Smooth muscle cell of trachea (primary cell): ENCODE measurements at places on chromosomes 13 and 19. TPM values are rescaled to one million over a fixed set of nuclear protein-coding genes. Genes with fewer than 3 reads are reported as not detected.

DBP gene
- total RNA-seq = 11.6 and 14.1 TPM in 2 replicates

FGF22 gene
- 0.15 TPM in 1 of 2 replicates, not detected in the other for total RNA-seq

ACTMAP gene
- total RNA-seq = 1.7 and 2.3 TPM in 2 replicates

RDH13 gene
- 9.3 and 10.1 TPM in 2 replicates for total RNA-seq

FFAR3 gene
- not detected in 2 replicates for total RNA-seq

GPR4 gene
- 0.17 and 0.73 TPM in 2 replicates for total RNA-seq

PRTN3 gene
- not detected in 2 replicates for total RNA-seq

FAAP24 gene
- 2.2 and 3.6 TPM in 2 replicates for total RNA-seq

CGB2 gene
- total RNA-seq = not detected in 2 replicates

ZNF580 gene
- 4.2 and 6.3 TPM in 2 replicates for total RNA-seq

CYP2B6 gene
- total RNA-seq = not detected in 2 replicates

ETV2 gene
- total RNA-seq = 0.17 and 0.44 TPM in 2 replicates

SELENOV gene
- total RNA-seq = 0.33 TPM in 1 of 2 replicates, not detected in the other

PNMA8A gene
- 2.5 and 17.3 TPM in 2 replicates for total RNA-seq

SIGLEC10 gene
- not detected in 2 replicates for total RNA-seq

ABHD17A gene
- 77.8 and 116 TPM in 2 replicates for total RNA-seq

GRK1 gene
- total RNA-seq = 0.15 TPM in 1 of 2 replicates, not detected in the other

MCEMP1 gene
- not detected in 2 replicates for total RNA-seq

ZNF628 gene
- total RNA-seq = 1.6 and 3.3 TPM in 2 replicates

LILRB1 gene
- not detected in 2 replicates for total RNA-seq

GPR183 gene
- total RNA-seq = not detected in 2 replicates

ADGRL1 gene
- total RNA-seq = 2.0 and 5.0 TPM in 2 replicates

PRR19 gene
- total RNA-seq = 0.15 and 1.5 TPM in 2 replicates

CDC42EP5 gene
- total RNA-seq = 28.1 and 51.9 TPM in 2 replicates

CRX gene
- total RNA-seq = not detected in 2 replicates

KMT5C gene
- total RNA-seq = 9.0 and 10.1 TPM in 2 replicates

RFPL4AL1 gene
- total RNA-seq = not detected in 2 replicates

SACS gene
- 132 and 189 TPM in 2 replicates for total RNA-seq

CD177 gene
- under 0.01 and 0.17 TPM in 2 replicates for total RNA-seq

SMIM44 gene
- total RNA-seq = not detected in 2 replicates

OSCAR gene
- total RNA-seq = 0.15 and 0.33 TPM in 2 replicates
